ENCODE measurements at places on chromosomes 4 and X.

DNA sequence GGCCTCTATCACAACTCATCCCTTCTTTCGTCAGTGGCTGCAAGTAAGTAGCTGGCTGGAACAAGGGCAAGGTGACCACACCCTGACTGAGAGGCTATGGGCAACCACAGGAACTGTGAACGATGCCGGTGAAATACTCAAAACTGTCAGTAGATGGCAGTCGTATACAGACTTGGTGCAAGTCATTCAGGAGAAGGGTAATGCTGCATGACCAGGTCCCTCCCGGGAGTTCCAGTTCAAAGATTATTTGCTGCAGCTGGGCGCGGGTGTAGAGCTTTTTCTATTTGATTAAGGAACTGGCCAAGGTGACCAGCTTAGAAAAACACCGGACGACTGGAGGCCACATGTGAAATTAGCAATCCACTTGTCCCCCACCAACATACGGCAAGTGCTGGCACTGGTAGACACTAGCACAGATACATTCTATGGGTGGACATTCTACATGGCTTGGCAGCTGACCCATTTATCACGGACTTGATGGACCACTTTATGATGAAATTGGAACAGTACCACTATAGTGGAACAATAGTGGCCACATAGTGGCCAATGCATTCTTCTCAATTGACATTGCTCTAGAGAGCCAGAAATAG lies 726.6 kb downstream of the TRAM1L1 start:
- DNase-seq: peak; percentile 3

DNA sequence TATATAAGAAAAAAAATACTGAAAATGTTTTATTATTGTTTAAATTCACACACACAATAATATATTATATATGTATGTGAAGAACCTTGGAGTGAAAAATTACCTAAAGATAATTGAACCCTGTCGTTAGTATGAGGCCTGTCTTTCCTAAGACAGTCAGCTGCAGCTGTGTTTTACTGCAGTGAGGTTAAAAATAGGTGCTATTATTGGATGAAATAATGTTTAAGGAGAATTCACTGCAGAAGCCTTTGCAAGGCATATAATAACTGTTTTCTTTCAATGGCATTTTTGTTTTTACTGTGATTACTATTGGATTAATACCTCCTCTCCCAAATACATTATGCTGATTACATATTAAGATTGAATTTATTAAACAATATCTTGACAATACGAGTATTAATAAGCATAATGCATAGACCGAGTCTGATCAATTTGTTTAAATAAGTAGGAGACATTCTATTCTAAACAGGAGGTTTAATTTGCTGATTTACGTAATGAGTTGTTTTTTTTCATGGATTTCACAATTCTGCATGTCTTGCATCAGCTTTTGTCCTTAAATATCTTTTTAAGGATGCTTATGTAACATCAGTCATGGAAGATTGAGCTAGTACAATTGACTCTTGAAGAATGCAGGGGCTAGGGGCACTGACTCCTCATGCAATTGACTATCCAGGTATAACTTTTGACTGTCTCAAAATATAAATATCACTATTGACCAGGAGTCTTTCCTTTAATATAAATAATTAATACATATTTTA lies 1181.1 kb upstream of the PCDH7 start:
- no peak for DNase-seq

GRCh38 chrX:2342874-2343273 lies 157.9 kb downstream of the DHRSX start:
- DNase-seq: no peak

- DNase-seq: no peak
Measured at GRCh38 chr4:111946800-111947199, 198.5 kb upstream of the FAM241A start.

DNA sequence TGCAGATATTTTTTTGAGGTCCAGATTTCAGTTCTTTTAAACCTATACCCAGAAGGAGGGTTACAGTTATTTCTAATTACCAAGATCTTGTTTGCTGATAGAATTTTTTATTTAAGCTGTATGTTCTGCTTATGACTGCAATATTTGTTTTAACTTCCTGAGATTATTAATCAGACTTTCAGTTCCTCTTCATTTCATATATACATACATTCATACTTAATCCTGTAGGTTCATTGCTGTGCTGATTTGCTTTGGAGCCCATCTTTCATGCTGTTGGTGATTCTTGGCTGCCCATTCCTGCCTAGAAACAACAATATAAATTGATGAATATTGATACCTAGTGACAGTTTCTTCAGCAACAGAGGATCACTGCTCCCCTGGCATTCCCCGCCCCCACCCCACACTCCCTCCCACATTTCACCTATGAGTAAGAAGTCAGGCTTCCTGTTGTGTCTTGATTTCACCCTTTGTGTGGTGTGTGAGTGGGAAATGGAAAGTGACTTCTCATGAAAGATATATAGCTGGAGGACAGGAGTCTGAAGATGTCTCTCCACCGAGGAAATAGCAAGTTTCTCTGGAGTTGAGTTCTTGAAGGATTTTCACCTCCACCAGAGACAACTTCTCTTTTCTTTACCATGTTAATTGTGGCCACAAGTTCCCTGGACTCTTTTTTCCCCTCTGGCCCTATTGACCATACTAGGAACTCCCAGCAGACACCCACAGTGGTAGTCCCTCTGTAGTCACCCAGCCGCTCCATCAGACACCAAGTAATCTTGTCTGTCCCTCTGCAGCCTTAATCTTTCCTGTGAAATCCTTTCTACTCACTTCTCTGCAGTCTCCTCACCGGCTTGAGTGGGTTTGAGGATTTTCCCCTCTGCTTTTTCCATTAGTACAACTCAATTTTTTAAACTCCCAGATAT lies 118.4 kb downstream of the ASB9 start:
- DNase-seq: peak; percentile 52

GRCh38 chr4:124753941-124754581 lies 41.5 kb upstream of the ANKRD50 start:
- no peak for DNase-seq

DNA sequence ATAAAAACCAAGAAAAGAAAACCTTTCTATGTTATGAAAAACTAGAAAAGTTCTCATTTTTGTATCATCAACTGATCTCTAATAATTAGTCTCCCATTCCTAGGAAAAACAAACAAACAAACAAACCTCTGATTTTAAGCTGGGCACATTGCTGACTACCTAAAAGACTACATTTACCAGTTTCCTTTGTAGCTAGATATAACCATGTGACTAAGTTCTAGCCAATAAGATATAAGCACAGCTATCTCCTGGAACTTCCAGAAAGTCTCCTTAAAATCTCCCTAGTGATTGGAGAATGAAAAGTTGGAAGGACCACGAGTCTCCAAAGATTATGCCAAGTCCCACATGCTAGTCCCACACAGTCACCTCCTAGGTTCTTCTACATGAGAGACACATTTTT lies 108.9 kb downstream of the NR3C2 start:
- DNase-seq: no peak

DNA sequence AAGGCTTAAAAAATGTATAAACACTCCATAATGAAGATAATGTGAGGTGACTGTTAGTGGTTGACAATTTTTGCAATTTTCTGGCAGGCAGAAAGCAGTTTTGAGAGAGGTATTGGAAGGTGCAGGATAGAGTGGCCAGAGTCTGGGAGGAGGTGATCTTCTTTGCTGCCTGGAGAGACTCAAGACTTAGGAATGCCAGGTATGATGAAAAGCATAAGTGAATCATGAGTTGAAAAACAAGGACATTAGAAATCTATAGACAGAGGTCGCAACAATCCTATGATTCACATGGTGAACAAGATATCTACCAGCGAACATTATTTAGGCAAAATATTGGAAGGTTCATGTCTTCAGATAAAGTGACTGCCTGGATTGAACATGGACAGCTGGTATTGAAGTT lies 118.5 kb downstream of the CFAP299 start:
- DNase-seq: no peak

DNA sequence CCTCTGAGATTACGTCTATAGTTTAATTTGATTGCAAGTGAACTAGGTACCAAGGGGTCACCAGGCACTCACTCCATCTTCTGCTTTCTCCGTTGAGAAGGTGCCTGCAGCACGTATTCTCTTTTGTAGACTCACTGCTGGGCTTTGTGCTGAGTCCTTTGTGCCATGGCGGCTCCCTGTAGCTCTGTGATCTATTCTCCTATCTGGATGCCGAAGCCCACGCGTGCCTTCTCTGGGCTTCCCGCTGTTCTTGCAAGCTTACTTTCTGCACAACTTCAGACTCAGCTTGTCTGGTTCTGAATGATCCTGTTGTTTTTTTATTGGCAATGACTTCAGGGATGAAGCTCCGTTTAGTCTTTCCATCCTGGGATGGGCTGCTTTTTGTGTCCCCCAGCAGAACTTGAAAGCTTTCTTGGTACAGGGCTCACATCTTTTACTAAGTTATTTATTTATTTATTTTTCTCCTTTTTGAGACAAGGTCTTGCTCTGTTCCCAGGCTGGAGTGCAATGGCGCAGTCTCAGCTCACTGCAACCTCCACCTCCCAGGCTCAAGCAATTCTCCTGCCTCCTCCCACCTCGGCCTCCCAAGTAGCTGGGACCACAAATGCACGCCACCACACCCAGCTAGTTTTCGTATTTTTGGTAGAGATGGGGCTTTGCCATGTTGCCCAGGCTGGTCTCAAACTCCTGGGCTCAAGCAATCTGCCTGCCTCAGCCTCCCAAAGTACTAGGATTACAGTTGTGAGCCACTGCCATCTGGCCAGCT lies 100.9 kb upstream of the NKX1-1 start:
- DNase-seq: no peak

GRCh38 chr4:158169931-158170690 lies 2.7 kb downstream of the GASK1B start:
- no peak for DNase-seq

Data from CD4-positive, alpha-beta T cell treated with Interleukin-6 at 100 ng/mL for 8 hours (primary cell).